ENCODE measurements at places on chromosomes 7 and 10.

GRCh38 chr10:113385021-113385999 lies 167.5 kb upstream of the HABP2 start:
- DNase-seq = peak; percentile 6

- DNase-seq = no peak
Observed at GRCh38 chr10:3012223-3012622, 55.1 kb upstream of the PFKP start.

GRCh38 chr7:91019686-91020385 lies 244.4 kb upstream of the FZD1 start:
- no peak for DNase-seq

DNA sequence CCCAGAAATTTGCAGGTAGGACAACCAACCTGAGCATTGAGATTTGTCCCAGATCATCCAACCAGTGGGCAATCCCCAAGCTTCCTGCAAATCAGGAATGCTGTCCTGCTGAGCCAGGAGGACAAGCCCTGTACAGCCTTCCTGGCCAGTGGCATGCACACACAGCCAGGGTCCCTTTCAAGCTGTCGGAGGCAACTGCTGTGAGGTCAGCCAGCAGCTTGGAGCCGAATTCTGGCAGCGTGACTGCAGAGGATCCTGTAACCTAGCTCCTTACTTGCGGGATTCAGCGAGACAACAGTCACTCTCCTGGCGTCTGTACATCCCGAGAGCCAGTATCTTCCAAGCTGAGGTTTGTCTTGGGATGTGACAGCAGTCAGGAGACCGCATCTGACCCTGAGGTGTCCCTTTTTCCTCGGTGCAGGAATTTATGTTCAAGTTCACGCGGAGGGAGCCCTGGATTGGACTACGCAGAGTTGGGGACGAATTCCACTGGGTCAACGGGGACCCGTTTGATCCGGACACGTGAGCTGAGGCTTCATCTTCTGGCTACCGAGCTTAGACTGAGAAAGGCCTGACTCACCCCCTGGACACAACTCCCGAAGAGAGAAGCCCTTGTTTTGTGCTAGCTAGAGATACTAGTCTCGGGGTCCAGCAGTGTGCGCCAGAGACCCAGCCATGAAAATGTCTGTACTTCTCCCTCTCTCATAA lies 18.3 kb downstream of the CLEC2L start:
- DNase-seq = no peak

GRCh38 chr7:65307651-65308299 lies 65.9 kb upstream of the ZNF92 start:
- DNase-seq = no peak

DNA sequence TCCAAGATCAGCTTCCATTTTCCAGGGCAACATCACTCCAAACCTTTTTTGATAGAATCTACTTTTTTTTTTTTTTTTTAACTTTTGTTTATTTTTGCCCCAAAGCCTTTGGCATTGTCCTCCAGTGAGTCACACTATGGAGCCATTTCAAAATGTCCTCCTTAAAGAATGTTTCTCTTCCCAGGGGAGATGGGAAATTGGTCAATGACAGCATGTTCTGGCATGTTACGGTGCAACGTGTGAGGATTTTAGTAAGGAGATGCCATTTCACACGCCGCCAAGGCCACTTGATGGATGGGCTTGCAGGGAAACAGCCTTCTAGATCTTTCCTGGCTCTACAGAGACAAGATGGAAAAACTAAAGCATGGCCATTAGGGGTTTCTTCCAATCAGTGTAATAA lies 30.7 kb upstream of the TRIL start:
- DNase-seq = peak; percentile 31

DNA sequence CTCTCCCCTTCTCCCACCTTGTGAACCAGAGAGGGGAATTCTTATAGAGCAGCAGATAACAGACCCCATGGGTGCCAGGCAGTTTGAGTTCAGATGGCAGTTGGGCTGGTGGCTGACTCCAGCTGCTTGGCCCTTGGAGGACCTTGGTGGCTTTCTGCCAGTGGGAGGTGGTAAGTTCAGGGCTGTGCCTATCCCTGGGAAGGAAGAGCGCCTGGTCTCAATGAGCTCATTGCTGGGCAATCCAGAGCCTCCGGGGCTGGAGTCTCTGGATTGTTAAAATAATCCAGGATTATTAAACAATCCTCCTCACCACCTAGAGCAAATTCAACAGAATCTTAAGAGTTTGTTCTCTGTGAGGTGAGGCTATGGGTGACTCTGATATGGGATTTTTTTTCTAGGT lies 105.2 kb downstream of the FANK1 start:
- DNase-seq = no peak

Measured in GOT3 (cell line).